ENCODE measurements at places on chromosomes 1 and 21. TPM values are rescaled to one million over a fixed set of nuclear protein-coding genes. Genes with fewer than 3 reads are reported as not detected.
A peak's percentile ranks its signal among the peaks of the same experiment; 100 is the strongest.

The OR2L13 gene
- total RNA-seq, result 1.6 TPM

The MFSD2A gene
- total RNA-seq, result 15.5 TPM

The WDR3 gene
- 22.4 TPM for total RNA-seq

The ETV3L gene
- under 0.01 TPM for total RNA-seq

The SLC35F3 gene
- 2.4 TPM for total RNA-seq

The CLIC6 gene
- under 0.01 TPM for total RNA-seq

The CLK2 gene
- 25.3 TPM for total RNA-seq

The OR6N1 gene
- not detected for total RNA-seq

DNA sequence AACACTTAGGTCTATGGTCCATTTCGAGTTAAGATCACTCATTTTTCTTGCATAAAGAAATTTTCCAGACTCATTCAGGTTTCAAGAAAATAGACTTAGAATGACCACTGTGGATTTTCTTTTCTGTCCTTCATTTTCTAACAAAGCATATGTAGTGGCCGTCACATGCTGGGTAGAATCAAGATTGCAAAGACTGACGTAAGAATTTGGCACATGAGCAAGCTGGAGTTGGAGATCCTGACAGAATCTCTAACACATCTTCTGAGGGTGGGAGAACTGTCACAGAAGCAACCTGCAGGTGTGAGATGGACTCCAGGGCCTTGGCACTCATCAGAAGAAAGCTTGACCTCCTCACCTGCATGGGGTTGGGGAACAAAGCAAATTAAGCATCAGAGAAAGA lies 28.6 kb downstream of the KIF26B start:
- DNase-seq, result no peak

GRCh38 chr21:45540601-45540970 lies 1.7 kb downstream of the SLC19A1 start:
- DNase-seq, result no peak

DNA sequence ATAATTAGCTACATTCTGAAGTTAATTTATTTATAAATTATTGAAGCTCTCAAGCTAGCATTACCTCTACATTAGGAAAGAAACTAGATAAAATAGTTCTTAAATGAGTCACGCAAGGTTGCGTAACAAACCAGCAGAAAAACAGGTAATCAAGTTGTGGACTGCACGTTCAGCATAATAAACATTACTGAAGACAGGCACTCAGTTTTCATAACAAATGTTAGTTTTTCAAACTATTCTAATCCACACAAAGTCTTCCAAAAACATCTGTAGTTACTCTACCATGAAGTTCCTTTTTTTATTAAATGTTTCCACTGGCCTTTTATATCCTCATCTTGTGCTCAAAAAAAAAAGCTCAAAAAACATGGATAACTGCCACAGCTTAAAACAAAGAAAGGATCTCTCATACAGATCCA lies 1.3 kb downstream of the TOR1AIP2 start:
- DNase-seq, result no peak

- DNase-seq, result peak; percentile 65
Observed at GRCh38 chr1:160376525-160377131, 9.8 kb downstream of the NHLH1 start.

GRCh38 chr1:3968851-3969250 lies 68.8 kb upstream of the C1orf174 start:
- DNase-seq, result no peak

- no peak for DNase-seq
Observed at GRCh38 chr1:110068646-110069403, 1.6 kb downstream of the ALX3 start.

DNA sequence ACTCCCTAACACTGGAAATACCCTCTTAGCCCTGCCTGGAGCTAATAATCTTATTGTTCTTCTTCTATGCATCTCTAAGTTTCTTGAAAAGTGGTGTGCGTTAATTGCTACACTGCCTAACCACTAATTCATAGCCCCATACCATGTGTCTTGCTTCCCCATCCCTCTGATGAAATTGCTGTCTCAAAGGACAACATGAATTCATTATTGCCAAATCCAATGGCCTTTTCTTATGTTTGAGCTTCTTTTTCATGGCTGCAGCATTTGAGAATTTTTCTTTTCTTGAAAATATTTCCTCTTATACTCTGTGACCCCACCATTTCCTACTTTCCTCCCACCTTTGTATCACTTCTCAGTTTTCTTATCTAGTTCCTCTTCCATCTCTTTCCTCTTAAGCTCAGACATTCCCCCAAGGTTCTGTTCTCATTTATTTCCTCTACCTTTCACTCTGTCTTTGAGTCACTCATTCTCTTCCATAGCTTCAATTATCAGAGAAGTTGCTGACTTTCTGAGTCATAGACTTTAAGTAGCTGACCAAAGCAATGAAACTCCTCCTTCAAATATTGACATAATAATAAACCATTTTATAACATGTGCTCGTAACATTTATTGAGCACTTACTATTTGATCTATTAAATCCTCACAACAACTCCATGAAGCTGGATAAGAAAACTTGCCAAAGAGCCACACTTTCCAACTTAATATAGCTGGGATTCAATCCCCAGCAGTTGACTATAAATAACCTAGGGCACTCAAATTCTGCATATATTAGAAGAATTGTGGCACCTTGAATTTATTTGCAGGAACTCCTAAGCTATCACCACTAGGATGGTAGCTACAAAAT lies 35.5 kb upstream of the ATP6V1G3 start:
- DNase-seq, result no peak

- DNase-seq, result no peak
Observed at GRCh38 chr1:233627823-233628222, 13.9 kb downstream of the KCNK1 start.

GRCh38 chr21:31258073-31258472 lies 86.0 kb downstream of the TIAM1 start:
- no peak for DNase-seq

GRCh38 chr1:221035662-221036153 lies 156.5 kb downstream of the HLX start:
- DNase-seq, result no peak

DNA sequence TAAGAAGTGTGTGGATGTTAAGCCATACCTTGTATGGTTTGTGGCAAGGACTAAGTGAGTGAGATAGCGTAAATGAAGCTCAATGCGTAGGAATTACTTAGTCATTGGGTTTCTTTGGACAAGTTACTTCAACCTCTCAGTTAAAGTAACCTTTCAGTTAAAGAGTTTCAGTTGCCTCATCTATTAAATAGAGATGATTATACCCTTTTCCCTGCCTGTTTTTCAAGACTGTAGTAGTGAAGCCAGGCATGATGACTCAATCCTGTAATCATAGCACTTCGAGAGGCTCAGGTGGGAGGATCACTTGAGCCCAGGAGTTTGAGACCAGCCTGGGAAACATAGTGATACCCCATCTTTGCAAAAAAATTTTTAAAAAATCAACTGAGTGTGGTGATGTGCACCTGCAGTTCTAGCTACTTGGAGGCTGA lies 6.3 kb downstream of the ZMPSTE24 start:
- DNase-seq, result no peak

DNA sequence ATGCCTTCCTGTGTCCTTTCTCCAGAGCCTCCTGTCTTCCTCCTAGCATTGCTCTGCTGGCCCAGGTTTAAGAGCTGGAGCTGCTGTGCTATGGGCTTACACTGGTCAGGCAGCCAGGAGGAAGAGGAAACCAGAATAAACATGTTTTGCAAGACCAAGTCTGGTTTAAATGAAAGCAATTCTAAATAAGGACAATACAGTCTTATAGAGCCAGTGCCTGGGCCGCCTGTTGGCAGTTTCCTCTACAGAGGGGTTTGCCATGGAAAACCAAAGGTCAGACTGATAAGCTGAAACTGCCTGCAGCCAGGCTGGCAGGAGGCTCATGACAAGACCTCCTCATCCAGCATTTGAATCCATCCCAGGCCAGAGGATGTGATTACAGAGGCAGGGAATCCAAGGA lies 92.9 kb upstream of the FGGY start:
- DNase-seq, result no peak

- DNase-seq, result no peak
Observed at GRCh38 chr1:23403038-23403336, 21.6 kb downstream of the TCEA3 start.

DNA sequence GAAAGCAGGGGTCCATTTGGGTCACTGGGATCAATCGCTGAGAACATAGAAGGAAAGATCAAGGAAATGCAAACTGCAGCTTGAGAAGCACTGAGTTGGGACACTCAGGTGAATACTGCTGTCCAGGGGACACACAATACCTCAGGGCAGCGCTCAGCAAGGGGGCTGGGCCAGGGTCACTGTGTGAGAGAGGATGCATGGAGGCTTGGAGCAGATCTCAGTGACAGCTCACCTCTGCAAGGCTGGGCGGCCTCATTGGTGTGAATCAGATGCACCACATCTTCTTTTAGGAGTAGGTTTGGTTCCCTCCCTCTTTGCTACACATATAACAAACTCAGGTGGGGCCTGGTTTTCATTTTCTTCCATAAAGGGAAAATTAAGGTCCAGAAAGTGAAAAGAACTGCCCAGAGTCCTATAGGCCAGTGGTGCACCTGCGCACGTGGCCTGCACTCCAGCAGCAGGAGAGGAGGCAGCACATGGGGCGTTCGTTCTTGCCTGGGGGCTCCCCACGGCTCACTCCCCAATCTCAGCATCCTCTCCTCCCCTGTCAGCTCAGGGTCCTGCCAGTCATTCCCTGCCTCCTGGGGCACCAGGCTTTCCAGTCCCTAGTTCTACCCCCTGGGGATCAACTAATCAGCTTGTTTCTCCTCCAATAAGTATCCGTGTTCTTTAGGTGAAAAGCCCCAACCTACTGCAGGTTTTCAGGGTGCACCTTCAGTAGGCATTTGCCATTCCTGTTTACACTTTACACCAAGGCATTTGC lies 1.5 kb downstream of the A3GALT2 start:
- no peak for DNase-seq

DNA sequence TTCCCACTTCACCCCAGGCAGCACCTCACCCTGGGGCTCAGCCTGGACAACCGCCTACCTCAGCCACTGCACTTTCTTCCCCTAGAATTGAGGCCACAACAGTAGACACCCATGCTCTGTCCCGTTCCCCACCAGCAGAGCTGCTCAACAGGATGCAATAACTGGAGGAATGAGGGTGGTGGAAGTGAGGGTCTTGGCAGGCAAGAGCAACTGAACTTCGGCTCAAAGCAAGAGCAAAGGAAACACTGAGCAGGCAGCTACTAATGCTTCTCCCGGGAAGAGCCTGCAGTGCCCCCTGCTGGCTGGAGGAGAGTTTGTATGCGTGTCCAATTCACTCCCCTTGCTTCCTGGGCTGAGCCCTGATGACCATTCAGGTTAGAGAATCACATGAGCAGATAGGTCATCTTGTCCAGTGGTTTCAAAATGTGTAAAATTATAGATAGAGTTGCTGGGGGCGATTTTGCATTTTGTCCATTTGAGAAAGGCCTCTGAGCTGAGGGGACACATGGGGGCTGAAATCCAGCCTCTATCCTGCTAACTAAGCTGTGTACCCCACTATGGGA lies 13.9 kb downstream of the NT5C1A start:
- DNase-seq, result no peak

GRCh38 chr1:232621050-232621449 lies 8.9 kb downstream of the SIPA1L2 start:
- DNase-seq, result no peak

DNA sequence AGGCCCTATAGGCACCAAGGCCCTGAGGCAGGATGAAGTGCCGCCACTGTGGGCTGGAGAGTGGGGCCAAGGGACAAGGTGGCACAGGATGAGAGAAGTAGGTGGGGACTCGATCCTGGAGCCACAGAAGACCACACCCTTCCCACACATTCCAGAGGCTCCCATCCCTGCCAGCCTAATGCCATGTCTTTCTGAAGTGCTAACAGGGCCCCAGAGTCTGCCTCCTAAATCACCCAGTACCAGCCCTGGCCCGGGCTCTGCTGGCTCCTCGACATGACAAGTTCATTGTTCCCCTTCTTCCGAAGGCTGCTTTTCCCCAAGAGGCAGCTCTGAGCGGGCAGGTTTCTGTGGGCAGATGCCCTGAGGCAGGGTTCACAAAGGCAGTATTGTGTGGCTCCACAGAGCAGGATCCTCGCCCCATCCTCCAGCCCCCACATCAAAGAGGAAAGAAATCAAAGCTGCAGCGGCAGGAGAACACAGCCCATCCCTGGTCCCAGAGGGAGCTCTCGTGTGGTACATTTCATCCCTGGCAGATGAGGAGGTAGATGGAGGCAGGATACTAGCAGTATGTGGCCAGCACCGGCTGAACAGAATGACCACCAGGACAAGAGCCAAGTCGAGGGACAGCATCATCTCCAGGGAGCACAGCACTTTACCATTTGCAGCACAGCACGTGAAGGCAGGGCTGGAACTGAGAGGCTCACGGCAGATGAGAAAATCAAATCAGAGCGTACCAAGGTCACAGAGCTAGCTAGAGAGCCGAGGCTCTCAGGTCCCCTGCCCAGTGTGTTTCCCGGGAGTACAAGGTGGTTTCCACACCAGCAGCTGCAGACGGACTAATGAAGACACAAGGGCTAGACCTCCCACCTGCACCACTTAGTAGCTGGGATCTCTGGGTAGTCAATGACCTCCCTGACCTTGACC lies 64.8 kb downstream of the SYF2 start:
- DNase-seq, result no peak

All from frontal cortex (tissue), 4 donors.